GM23338 (cell line): ENCODE measurements at places on chromosomes 7 and 10. TPM values are rescaled to one million over a fixed set of nuclear protein-coding genes. Genes with fewer than 3 reads are reported as not detected.

DNA sequence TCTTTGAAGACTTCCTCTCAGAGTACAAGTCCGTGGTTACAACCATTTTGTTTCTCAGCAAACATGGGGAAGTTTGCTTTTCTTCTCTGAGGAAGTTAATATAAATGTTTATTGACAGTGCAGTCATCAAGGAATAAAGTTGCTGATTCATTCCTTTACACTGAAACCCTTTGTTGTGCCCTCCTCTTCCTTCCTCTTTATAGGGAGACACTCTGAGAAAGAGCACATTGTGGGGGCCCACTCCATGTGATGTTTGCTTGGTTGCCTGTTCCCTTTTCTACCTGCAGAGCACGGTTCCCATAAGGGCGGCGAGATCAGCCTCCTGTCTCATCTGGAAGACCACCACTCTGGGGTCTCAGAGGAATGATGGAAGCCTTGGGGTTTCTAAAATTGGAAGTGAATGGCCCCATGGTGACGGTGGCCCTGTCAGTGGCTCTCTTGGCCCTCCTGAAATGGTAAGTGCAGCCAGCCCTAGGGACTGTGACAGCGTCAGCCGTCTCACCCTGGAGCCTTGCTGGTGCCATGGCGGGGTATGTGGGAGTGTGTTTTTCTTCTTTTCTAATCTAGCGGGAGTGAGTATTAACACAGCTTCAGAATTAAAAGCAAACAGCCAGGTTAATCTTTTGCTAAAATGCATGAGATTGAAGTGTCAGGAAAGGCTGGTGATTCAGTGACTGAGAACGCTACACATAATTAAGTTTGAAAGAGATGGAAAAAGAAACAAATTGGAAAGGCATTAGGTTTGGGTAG lies at the start of gene TBXAS1:
TBXAS1 (plus strand) TSS at position 240 of the 750 bp plus-strand sequence; CDS start at position 367, 127 bp downstream.
- no peak for DNase-seq

DNA sequence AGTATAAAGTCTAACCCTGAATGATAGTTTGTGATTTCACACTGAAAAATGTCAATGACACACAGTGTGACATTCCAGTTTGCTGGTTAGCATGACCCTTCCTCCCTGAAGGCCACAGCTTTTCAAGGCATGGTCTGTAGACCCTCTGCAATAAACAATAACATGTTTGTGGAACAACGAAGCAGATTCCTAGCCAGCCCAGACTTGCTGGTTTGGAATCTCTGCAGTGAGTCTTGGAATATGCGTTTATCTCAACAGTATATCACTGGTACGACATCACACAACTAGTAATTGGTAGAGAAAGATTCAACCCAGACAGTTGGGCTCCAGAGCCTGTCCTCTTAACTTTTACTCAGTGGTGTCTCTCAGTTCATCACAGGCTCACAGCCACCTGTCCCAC lies 23.7 kb upstream of the DUSP5 start:
- DNase-seq, result no peak

GRCh38 chr7:99762680-99763327 lies 21.2 kb downstream of the CYP3A4 start:
- DNase-seq, result no peak

- DNase-seq, result peak; percentile 69
Observed at GRCh38 chr10:129021594-129022304, 445.3 kb upstream of the MGMT start.

DNA sequence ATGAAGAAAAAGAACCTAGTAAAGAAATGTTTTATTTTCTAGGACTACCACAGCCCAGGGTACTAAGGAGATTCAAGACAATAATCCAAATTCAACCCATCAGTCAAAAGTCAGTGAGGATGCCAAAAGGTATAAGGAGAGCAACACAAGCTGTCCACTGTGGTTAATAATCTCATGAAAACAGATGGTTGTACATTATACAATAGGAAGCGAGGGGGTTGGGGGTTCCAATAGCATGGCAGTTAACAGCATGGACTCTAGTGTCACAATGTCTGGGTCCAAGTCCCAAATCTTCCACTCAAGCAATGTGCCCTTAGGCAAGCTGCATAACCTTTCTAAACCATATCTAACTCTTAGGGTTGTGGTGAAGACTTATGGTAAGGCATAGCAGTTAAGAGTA lies 35.1 kb downstream of the BRAF start:
- DNase-seq, result no peak

GRCh38 chr7:154769527-154769926 lies 233.4 kb downstream of the PAXIP1 start:
- DNase-seq, result no peak

GRCh38 chr10:34408381-34408780 lies 406.7 kb downstream of the PARD3 start:
- no peak for DNase-seq

The SOSTDC1 gene
- 0.70 and 0.76 TPM in 2 replicates for total RNA-seq

The LRRC4 gene
- 3.6 and 5.2 TPM in 2 replicates for total RNA-seq

The CADPS2 gene
- 31.7 and 36.9 TPM in 2 replicates for total RNA-seq

The TDRD1 gene
- 1.5 and 1.7 TPM in 2 replicates for total RNA-seq
